IPS DF 6.9 (cell line): ENCODE measurements at places on chromosomes 2 and 18.

GRCh38 chr2:38130876-38131275 lies 54.9 kb upstream of the CYP1B1 start:
- DNase-seq: no peak

GRCh38 chr2:97267411-97268074 lies 154.6 kb downstream of the ANKRD36 start:
- DNase-seq: no peak

- no peak for DNase-seq
Observed at GRCh38 chr2:174773215-174773614, 8.9 kb upstream of the CHRNA1 start.

DNA sequence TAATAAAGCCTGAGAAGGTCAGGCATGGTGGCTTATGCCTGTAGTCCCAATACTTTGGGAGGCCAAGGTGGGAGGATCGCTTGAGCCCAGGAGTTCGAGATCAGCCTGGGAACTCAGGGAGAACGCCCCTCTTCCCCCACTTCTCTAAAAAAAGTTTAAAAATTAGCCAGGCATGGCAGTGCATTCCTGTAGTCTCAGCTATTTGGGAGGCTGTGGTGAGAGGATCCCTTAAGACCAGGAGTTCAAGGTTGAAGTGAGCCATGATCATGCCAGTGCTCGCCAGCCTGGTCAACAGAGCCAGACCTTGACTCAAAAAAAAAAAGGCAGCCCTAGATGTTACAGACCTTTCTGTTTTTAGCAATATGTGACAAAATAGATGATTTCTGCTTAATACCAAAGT lies 83.4 kb downstream of the AP1S3 start:
- DNase-seq: no peak

DNA sequence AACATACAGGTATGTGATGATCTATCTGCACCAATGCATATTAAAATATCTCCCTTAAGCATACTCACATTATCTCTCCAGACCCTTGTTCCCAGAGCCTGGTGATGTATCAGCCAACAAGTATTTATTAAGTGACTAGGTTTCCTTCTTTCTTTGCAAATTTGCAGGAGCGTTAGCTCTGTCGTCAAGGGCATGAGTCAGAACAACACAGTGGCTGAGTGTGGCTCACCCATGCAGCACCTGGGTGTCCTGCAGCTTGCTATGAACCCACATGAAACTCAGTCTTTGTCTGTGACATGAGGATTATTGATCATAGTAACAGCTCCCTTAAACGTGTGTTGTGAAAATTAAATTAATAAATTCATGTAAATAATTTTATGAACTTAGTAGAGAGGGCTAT lies 96.6 kb downstream of the PIEZO2 start:
- DNase-seq: no peak

- no peak for DNase-seq
Observed at GRCh38 chr2:143732076-143732475, 602.9 kb downstream of the ARHGAP15 start.
